Activated CD4-positive, CD25-positive, alpha-beta regulatory T cell treated with anti-CD3 and anti-CD28 coated beads, Interleukin-2, amount 50 U/mL, for 72 hours (primary cell): ENCODE measurements at places on chromosomes 13 and 19.

DNA sequence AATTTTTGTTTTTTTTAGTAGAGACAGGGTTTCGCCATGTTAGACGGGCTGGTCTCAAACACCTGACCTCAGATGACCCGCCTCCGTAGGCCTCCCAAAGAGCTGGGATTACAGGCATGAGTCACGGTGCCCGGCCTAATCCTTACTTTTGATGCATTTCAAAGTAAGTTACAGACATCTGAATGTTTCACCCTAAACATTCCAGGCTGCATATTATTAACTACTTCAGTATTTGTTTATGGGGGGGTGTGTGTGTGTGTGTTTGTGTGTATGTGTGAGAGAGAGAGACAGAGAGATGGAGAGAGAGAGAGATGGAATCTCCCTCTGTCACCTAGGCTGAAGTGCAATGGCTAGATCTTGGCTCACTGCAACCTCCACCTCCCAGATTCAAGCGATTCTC lies 13.1 kb downstream of the SULT2B1 start:
- no peak for DNase-seq

DNA sequence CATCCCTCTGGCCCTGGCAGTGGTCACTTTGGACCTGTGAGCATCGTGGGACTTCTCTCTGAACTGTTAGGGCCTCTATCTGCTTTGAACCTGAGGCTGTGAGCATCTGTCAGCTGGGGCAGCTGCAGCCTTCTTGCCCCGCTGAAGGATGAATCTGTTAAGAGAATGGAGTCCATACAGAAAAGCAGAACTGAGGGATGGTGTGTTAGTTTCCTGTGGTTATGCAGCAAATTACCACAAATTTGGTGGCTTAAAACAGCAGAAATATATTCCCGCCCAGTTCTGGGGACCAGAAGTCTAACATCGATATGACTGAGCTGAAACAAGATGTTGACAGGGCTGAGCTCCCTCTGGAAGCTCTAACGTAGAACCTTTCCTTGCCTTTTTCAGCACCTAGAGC lies 1.6 kb upstream of the ZNF497 start:
- DNase-seq = no peak

DNA sequence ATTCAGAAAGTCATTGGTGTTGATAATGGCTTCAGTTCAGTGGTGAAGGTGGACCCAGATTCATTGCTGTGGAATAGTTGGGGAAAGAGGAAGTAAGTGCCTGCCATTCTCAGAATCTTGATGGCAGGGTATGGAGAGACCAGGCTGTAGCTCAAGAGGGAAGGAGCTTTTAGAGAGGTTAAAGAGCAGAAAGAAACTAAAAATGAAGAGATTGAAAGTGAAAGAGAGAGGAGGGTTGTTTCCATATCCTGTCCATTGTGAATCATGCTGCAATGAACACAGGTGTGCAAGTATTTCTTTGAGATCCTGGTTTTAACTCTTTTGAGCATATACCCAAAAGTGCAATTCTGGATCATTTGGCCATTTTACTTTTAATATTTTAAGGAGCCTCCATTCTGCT lies 12.5 kb downstream of the GJB6 start:
- DNase-seq = no peak

DNA sequence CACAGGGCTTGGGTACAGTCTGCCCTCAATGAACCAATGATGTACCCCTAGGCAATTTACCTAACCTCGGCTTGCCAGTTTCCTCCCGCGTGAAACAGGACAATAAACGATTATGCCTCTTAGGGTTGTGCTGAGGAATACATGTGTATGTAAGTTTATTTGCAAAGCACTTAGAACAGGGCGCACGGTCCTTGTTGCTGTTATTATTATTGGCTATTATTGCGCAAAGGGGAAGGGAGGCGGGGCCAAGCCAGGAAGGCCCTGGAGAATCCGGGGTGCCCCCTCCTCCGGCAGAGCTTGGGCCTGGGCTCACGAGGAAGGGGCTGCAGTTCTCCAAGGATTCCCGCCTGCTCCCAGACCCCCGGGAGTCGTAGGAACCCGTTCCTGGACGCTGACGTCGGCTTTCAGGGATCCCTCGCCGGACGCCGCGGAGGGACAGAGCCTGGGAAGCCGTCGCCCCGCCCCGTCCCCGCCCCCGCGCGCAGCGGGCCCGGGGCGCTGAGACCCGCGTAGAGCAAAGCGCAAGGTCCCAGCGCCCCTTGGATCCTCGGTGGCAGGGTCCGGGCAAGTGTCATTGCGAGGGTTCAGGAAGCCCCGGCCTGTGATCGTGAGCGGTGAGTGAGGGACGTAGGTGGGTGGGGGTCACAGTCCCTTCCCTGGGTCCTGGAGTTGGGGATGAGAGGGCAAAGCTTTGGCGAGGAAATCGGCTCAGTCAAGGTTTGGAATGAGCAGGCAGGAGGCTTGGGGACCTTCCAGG lies at the start of gene TMEM91:
TSS of gene TMEM91 (plus strand) at position 293 of the 757 bp plus-strand sequence. CDS start 1,777 bp downstream, outside the sequence.
- peak; percentile 35 for DNase-seq

DNA sequence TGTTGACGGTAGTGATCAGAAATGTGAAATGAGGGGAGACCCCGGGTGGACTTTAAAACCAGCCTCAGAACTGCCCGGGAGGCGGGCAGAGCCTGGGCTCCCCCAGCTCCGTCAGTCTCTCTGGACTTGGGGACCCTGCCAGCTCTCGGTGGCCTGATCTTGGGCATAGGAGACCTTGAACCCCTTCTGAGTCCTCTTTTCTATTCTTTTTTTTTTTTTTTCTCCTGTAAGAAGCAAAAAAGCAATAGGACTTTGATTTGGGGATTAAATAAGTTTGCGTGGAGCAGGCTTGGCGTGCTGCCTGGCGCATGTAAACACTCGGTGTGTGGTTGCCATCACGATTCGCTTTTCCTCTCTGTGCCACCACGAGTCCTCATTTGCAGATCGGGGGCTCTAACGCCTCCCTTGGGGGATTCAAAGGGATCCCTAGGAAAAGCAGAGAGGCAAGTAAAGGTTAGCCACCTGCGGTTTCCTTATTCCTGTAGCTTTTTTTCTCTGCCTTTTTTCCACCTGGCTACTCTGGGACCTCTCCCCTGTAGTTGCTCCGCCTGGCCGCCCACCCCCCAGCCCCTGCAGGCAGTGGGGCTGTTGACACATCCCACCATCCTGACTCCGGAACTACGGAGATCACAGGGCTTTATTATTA lies 1.3 kb downstream of the SAFB start:
- DNase-seq = peak; percentile 32

DNA sequence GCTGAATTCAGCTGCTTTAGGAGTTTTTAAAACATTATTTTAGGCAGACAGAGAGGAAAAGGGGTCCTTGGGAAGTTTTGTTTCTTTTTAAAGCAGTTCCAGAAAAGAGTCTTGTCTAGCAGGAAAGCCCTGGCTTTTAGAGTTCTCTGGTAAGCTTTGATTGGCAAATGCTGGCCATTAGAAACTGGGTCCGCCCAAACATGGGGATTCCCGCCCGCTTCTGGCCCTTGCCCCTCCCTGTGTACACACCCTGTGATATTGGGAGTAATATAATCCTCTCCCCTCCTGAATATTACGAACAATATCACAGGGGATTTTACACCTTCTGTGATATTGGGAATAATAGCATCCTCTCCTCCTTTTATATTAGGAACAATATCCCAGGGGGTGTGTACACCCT lies 58.9 kb downstream of the ERICH4 start:
- DNase-seq = no peak

DNA sequence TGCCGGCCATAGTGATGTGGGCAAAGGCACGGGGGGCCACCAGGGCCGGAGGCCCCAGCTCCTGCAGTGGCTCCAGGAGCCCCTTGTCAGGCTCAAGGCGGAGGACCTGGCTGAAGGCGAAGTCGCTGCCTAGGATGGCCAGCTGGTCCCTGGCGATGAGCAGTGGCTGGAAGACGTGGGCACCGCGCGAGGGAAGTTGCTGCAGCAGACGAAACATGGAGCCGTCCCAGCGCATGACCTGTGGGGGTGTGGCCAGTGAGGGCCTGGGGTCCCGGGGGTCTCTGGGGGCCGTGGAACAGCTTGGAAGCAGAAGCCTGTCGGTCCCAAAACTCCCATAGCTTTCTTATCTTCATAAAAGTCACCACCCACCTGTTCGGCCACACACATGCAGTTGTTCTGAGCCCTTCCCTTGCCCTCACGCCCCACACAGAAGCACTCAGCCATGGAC lies 9.6 kb downstream of the LGI4 start:
- no peak for DNase-seq
